Neural progenitor cell (in vitro differentiated cells): ENCODE measurements at places on chromosomes 11 and 22.
A peak's percentile ranks its signal among the peaks of the same experiment; 100 is the strongest.

GRCh38 chr11:72828692-72829101, 14.5 kb downstream of the ATG16L2 start:
- no peak overlapping the region for H3K4me3 ChIP-seq
- peaks cover 4% of the 10 kb centered on the region for H3K4me1 ChIP-seq
- no peaks in the 10 kb centered on the region for H3K27me3 ChIP-seq
- no peak for DNase-seq
- H3K36me3 ChIP-seq: no peaks in the 10 kb centered on the region

DNA sequence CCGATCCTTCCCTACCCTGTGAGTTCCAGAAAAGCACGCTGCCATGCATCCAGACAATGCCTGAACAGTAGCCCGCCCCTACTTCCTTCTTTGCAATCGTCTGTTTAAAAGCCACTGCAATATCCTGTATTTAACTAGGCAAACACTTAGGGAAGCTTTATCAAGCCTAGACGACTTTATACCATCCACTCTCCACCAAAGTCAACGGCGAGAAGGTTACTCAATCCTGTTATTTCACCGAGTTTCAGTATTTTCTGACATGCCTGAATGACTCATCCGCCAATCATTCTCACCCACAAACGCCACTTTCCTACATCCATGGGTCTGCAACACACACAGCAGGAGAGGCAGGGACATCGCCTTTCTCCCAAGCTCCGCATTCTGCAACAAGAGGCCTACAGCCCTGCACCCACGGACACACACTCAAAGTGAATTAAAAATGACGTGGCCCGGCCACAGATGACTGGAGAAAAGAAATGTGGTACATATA, 9.3 kb downstream of the CELSR1 start:
- H3K4me3 ChIP-seq: no peak overlapping the region
- H3K27me3 ChIP-seq: no peaks in the 10 kb centered on the region
- peaks cover 4% of the 10 kb centered on the region for H3K4me1 ChIP-seq
- no peak overlapping the region for H3K27ac ChIP-seq
- no peak for DNase-seq

GRCh38 chr11:20047006-20047768, 113.1 kb downstream of the DBX1 start:
- no peak for DNase-seq
- no peaks in the 10 kb centered on the region for H3K27me3 ChIP-seq
- no peak overlapping the region for H3K27ac ChIP-seq

DNA sequence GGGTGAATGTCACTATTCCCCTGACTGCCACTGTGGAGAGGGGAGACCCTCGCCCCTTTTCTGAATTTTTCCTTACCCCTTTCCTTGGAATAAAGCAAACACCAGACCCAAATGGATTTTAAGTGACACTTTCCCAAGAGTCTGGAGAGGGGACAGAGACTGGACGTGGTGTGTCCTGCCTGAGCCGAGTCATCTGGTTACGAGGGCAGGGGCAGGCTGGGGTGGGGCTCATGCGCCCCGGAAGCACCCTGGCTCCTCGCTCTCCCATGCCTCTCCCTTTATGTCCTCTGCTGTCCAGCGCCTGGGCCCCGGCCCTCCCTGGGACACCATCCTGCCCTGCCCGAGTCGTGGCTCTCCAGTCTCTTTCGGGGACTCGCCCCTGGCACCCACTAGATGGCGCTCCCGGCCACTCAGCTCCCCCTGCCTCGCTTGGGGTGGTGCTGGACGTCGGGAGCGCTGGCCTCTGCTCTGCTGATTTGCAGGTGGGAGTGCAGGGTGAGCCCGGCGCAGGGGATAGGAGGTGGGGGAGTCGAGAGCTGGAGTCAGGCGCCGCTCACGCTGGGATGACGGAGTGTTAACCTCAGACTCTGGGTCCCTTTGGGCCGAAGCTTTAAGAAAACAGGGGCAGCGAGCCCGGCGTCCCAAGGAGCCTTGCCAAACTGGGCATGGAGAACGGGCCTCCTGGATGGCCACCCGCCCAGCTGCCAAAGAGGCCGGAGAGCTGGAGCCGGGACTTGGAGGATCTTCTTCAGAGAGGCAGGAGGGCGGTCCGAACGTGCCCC, 89.8 kb downstream of the RPS6KA4 start:
- H3K36me3 ChIP-seq: no peaks in the 10 kb centered on the region
- H3K27me3 ChIP-seq: peaks cover 35% of the 10 kb centered on the region

DNA sequence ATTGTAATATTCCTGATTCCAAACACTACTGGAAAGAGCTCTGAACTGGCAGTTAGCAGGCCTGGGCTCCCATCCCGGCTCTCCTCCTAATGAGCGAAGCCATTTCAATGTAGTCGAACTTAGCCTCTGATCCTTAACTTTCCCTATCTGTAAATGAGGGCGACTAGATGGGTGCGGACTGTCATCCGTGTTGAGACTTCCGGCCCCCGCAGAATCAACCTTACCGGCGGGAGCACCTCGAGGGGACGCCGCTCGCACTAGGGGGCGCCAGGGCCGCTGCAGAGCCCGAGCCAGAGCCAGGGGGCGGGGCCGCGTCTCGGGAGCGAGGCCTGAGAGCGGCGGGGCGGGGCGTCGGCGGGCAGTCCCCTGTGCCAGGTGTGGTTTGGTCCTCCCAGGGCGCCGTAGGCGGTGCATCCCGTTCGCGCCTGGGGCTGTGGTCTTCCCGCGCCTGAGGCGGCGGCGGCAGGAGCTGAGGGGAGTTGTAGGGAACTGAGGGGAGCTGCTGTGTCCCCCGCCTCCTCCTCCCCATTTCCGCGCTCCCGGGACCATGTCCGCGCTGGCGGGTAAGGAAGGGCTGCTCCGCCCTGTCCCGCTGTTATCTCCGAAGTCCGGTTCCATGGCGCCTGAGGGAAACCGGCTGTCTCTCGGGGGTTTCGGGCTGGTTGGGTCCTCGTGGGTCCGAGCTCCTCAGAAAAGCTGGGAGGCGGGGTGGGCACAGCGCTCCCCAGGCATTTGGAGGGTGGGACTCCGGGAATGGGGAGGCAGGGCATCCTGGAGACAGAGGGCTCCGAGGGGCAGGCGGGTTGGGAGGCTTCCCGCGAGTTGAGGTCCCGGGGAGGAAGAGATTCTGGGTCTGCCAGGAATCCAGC, at the start of gene LIMK2:
LIMK2 (plus strand) TSS at position 437 of the 869 bp plus-strand sequence; CDS start at position 548, 111 bp downstream.
- DNase-seq: peak; percentile 98
- peaks cover 17% of the 10 kb centered on the region for H3K4me1 ChIP-seq
- H3K4me3 ChIP-seq: peak within 1 kb of the TSS; percentile 73
